ENCODE measurements at places on chromosomes 11 and 22. TPM values are rescaled to one million over a fixed set of nuclear protein-coding genes. Genes with fewer than 3 reads are reported as not detected.
A peak's percentile ranks its signal among the peaks of the same experiment; 100 is the strongest.

Gene INPPL1
- total RNA-seq: 276 TPM

Gene OR5M10
- total RNA-seq: not detected

Gene CTSW
- total RNA-seq: not detected

Gene GAL
- total RNA-seq: 26.3 TPM

Gene OR10A2
- total RNA-seq: not detected

Gene ARHGAP32
- 20.6 TPM for total RNA-seq

Gene ACTN3
- not detected for total RNA-seq

Gene CHADL
- 0.23 TPM for total RNA-seq

Gene KIF18A
- 3.8 TPM for total RNA-seq

Gene CTNND1
- 243 TPM for total RNA-seq

DNA sequence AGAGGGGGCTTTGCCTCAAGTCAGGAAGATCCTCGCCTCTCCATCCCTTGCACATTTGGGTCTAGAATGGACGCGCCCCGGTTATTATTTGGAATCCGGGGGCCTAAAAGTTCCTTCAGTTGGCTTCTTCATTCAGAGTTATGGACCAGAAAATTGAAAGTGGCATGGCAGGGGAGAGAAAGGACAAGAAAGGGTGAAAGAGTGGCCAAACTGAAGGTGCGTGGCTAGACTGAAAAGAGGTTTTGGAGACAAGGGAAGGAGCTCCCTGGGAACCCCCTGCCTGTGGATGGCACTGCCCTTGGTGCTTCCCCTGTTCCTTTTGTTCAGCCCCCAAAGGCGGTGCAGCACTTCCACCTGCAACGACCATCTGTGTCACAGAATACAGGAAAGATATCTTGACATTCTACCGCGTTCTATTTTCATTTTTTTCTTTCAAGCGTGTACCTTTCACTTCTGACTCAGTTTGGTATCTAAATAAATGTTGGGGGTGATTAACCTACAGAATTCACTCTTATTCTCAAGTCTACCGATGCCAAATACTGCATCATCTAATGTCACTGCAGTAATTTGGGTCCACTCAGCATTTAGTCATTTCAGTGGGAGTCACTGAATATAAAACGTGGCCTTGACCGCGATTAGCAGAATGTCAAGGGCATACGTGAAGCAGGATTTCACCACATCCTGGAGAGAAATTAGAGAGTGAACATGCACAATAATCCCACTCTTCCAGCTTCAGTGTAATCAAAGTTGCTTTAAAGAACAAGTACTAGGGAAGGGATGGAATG is 88.1 kb upstream of the ARHGAP32 start:
- peak; percentile 65 for DNase-seq
- no peaks in the 10 kb centered on the region for H3K36me3 ChIP-seq
- H3K4me3 ChIP-seq: peak overlapping the region; percentile 64
- no peaks in the 10 kb centered on the region for H3K27me3 ChIP-seq
- peak overlapping the region; percentile 45 for H3K27ac ChIP-seq

DNA sequence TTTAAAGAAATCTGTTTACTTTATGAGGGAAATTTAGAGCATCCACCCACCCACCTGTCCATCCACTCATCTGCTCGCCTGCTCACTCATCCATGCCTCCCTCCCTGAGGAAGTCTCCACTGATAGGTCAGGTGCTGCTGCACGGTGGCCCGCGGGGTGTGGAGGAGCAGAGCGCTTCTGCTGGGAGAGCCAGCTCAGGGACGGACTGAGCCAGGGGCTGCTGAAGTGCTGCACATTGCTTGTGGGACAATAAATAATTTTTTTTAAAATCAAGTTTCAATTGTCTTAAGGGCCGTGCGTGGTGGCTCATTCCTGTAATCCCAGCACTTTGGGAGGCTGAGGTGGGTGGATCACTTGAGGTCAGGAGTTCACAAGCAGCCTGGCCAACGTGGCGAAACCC is 148.9 kb downstream of the TBC1D22A start:
- no peak overlapping the region for H3K27ac ChIP-seq
- DNase-seq: no peak
- H3K4me3 ChIP-seq: no peak overlapping the region
- no peaks in the 10 kb centered on the region for H3K27me3 ChIP-seq

- H3K4me1 ChIP-seq: peaks cover 9% of the 10 kb centered on the region
- peak; percentile 77 for DNase-seq
- no peaks in the 10 kb centered on the region for H3K36me3 ChIP-seq
Measured at GRCh38 chr11:131624531-131624930, 254.1 kb downstream of the NTM start.

GRCh38 chr22:22988150-22988549 is 82.2 kb upstream of the GNAZ start:
- H3K27me3 ChIP-seq: no peaks in the 10 kb centered on the region
- H3K27ac ChIP-seq: no peak overlapping the region
- no peaks in the 10 kb centered on the region for H3K4me1 ChIP-seq
- H3K4me3 ChIP-seq: no peak overlapping the region

DNA sequence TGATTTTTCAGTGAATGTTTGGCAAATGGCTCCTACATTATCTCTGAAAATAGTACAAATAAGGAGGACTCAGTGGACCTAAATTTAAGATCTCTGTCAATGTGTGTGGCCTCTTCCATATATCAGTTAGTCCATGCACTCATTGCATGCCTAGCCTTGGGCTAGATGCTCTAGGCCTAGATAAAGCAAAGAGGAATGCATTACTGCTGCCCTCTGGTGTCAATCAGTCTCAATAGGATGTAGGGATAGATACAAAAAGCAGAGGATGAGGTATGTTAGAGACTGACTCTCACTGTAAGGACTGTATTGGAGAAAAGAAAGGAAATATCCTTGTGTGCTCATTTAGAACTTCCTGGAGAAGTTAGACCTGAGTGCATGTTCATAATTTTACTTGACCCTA is 42.0 kb downstream of the MS4A2 start:
- no peaks in the 10 kb centered on the region for H3K4me1 ChIP-seq
- H3K36me3 ChIP-seq: no peaks in the 10 kb centered on the region
- no peak overlapping the region for H3K27ac ChIP-seq
- DNase-seq: no peak
- no peak overlapping the region for H3K4me3 ChIP-seq

DNA sequence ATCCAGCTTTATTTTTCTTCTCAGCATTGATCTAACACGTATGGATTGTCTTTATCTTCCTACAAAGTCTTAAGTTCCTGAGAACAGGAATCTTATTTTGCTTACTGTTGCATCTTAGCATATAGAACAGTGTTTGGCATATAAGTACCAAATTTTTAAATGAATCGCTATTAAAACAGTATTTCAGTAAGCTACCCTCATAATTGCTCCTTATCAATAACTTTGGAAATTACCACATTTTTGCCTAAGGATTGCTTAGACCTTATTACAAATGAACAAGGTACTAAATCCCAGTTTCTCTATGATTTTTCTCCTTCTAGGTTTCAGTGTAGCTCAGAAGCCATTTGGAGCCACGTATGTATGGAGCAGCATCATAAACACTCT is 9.7 kb downstream of the DEPDC7 start:
- no peak for DNase-seq
- no peaks in the 10 kb centered on the region for H3K27me3 ChIP-seq
- no peak overlapping the region for H3K4me3 ChIP-seq
- H3K36me3 ChIP-seq: no peaks in the 10 kb centered on the region
- H3K4me1 ChIP-seq: peaks cover 18% of the 10 kb centered on the region
- no peak overlapping the region for H3K27ac ChIP-seq

GRCh38 chr11:11661326-11662040 is 39.7 kb upstream of the GALNT18 start:
- H3K27me3 ChIP-seq: peaks cover 22% of the 10 kb centered on the region
- no peaks in the 10 kb centered on the region for H3K4me1 ChIP-seq
- H3K4me3 ChIP-seq: no peak overlapping the region
- no peaks in the 10 kb centered on the region for H3K36me3 ChIP-seq

DNA sequence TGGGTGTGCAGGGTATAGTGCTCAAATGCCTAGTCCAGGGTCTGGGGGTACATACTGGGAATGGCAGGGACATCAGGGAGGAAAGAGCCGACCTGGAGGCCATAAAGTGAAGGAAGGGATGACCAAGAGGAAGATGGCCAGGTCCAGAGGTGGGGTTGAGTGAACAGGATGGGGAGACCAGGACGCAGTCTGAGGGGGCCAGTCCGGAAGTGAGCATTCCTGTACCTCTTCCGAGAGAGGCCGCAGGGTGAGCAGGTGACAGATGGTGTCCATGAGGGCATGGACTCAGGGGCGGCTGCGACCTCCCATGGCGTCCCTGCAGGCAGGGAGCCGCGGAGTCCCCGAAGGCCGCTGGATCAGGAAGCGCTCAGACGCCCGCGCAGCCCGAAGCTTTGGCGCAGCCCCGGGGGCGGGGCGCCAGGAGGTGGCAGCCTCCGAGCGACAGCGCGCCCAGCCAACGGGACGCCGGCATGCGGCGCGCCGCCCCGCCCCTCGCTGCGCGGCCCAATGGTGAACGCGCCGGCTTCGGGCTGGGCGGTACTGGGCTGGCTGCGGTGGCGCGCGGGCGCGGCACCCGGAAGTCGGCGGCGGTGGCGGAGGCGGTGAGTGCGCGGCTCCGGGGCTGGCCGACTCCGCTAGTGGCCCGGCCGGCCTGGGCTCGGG is at the start of gene TANGO2:
TANGO2 (plus strand) TSS at position 578 of the 663 bp plus-strand sequence. CDS start 15,689 bp downstream, outside the sequence.
- no peaks in the 10 kb centered on the region for H3K36me3 ChIP-seq
- H3K27me3 ChIP-seq: peaks cover 7% of the 10 kb centered on the region
- peak within 1 kb of the TSS; percentile 61 for H3K27ac ChIP-seq
- H3K4me3 ChIP-seq: peak within 1 kb of the TSS; percentile 85

- DNase-seq: no peak
- no peaks in the 10 kb centered on the region for H3K4me1 ChIP-seq
- H3K27ac ChIP-seq: no peak overlapping the region
Measured at GRCh38 chr22:39839917-39840510, 53.5 kb downstream of the ENTHD1 start.

- peaks cover 8% of the 10 kb centered on the region for H3K4me1 ChIP-seq
- no peaks in the 10 kb centered on the region for H3K27me3 ChIP-seq
- no peak overlapping the region for H3K4me3 ChIP-seq
- peak; percentile 96 for DNase-seq
Measured at GRCh38 chr11:36372101-36372771, 76.1 kb downstream of the PRR5L start.

GRCh38 chr11:121417607-121418006 is 34.5 kb upstream of the SORL1 start:
- H3K4me1 ChIP-seq: peaks cover 7% of the 10 kb centered on the region
- no peak for DNase-seq
- H3K4me3 ChIP-seq: no peak overlapping the region
- H3K27ac ChIP-seq: no peak overlapping the region

- H3K4me3 ChIP-seq: no peak overlapping the region
- no peaks in the 10 kb centered on the region for H3K36me3 ChIP-seq
- no peaks in the 10 kb centered on the region for H3K27me3 ChIP-seq
- no peaks in the 10 kb centered on the region for H3K4me1 ChIP-seq
- no peak overlapping the region for H3K27ac ChIP-seq
- DNase-seq: peak; percentile 27
Measured at GRCh38 chr11:30174265-30175020, 56.4 kb upstream of the FSHB start.

- DNase-seq: no peak
- no peaks in the 10 kb centered on the region for H3K4me1 ChIP-seq
- no peak overlapping the region for H3K4me3 ChIP-seq
Measured at GRCh38 chr11:72599325-72600117, 74.7 kb downstream of the PDE2A start.

DNA sequence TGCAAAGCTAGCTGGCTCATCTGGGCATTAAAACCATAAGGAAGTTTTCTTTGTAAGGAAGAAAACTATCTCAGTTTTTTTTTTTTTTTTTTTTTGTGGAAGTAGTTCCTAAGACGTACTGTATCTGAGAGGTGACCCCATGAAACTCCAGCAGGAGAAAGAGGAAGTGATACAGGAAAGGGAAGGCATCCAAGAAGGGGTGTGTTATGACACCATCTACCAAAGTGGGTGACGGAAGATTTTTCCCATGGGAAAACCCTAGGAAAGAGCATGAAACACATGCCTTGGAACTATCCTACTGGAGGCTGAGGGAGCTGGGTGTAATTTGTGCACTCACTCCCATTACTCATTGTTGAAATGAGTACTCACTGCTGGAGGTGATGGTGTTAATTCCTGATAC is 63.8 kb upstream of the ARHGAP20 start:
- H3K36me3 ChIP-seq: no peaks in the 10 kb centered on the region
- H3K4me1 ChIP-seq: peaks cover 4% of the 10 kb centered on the region
- DNase-seq: no peak
- H3K27me3 ChIP-seq: no peaks in the 10 kb centered on the region
- no peak overlapping the region for H3K27ac ChIP-seq
- no peak overlapping the region for H3K4me3 ChIP-seq

DNA sequence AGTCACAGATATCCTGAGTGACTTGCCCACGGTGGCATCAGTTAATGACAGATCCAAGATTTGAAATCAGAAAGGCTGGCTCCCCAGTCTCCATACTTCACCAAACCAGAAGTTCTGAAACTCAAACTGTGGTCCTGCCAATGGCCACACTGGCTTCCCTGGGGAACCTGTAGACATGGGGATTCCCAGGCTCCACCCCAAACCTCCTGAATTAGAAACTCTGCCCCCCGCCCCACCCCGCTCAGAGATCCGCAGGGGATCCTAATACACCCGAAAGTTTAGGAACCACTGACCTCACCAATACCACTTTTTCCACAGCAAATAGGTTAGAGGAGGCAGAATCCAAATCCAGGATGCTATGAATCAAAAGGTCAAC is 15.3 kb downstream of the RTN4RL2 start:
- H3K27me3 ChIP-seq: peaks cover 49% of the 10 kb centered on the region
- H3K4me1 ChIP-seq: peaks cover 4% of the 10 kb centered on the region
- H3K4me3 ChIP-seq: no peak overlapping the region
- H3K36me3 ChIP-seq: no peaks in the 10 kb centered on the region

DNA sequence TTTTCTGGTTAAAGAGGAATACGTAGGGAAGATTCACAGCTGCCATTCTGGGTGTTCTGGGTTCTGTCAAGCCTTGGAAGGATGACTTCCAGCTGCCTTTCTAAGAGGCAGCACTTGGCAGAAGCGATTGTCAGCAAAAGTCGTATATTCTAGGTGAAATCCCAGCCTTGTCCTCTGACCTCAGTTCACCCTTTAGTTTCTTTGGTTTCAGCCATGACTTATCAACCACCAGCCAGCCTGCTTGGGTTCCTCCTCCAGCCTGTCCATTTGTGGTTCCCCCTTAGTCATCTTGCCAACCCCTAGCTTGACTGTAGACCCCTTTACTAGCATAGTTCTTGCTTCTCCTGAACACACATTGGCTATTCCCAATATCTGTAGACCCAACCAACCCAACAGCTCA is 102.3 kb upstream of the CD44 start:
- no peaks in the 10 kb centered on the region for H3K36me3 ChIP-seq
- DNase-seq: no peak
- H3K4me3 ChIP-seq: no peak overlapping the region
- H3K27me3 ChIP-seq: no peaks in the 10 kb centered on the region
- H3K4me1 ChIP-seq: peaks cover 27% of the 10 kb centered on the region
- H3K27ac ChIP-seq: peak overlapping the region; percentile 76

DNA sequence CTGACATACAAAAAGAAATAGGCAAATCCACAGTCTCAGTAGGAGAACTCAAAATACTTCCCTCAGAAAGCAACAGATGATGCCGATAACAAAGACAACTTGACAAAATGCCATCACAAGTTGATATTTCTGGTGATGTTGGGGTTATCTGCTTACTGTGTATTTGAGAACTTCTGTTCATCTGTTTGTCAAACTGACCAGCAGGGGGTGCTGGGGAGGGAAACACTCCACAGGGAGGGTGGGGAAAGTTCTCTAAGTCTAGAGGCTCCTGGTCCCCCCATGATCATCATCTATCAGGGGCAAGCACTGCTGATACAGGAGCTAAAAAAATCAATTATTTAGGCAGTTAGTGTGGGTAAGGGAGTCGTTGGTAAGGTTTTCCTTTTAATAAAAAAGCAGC is 19.2 kb downstream of the GLYATL1 start:
- no peak overlapping the region for H3K27ac ChIP-seq
- H3K4me1 ChIP-seq: no peaks in the 10 kb centered on the region
- no peaks in the 10 kb centered on the region for H3K27me3 ChIP-seq
- no peak for DNase-seq
- no peak overlapping the region for H3K4me3 ChIP-seq

GRCh38 chr22:24807284-24807950 is 1.4 kb downstream of the SGSM1 start:
- H3K27me3 ChIP-seq: peaks cover 14% of the 10 kb centered on the region
- H3K27ac ChIP-seq: no peak overlapping the region
- no peaks in the 10 kb centered on the region for H3K36me3 ChIP-seq
- H3K4me3 ChIP-seq: no peak overlapping the region
